ENCODE measurements at places on chromosomes 2 and 18.
A peak's percentile ranks its signal among the peaks of the same experiment; 100 is the strongest.

- no peak for DNase-seq
These were observed 150.0 kb downstream of the STK39 start for GRCh38 chr2:168097431-168097830.

DNA sequence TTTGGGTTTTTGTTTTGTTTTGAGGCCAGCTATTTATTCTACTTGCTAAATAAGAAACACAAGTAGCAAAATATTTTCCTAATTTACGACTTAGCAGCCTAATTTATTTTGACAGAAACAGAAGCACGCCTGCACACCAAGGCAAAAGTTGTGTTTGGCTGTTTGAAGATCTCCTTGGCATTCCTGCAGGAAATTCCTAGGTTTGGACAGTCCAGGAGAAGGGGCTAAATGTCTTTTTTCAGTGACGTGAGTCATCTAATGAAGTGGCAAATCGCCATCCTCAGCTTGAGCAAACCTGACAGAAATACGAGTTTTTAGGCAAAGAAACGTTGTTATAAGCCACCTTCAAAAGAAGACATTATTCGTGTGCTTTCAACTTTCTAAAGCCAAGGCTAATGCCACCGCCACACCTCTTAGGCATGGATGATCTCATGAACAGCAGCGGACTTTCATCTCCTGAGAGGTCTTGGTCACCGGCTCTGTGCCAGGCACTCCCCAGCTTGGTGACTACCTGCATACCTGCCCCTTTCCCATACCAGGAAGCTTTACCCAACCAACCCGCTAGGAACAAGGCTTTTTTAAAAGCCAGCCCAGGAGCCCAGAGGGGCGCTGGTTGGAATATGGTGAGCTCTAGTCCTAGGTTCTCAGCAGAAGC lies 30.9 kb downstream of the STK39 start:
- DNase-seq: no peak

DNA sequence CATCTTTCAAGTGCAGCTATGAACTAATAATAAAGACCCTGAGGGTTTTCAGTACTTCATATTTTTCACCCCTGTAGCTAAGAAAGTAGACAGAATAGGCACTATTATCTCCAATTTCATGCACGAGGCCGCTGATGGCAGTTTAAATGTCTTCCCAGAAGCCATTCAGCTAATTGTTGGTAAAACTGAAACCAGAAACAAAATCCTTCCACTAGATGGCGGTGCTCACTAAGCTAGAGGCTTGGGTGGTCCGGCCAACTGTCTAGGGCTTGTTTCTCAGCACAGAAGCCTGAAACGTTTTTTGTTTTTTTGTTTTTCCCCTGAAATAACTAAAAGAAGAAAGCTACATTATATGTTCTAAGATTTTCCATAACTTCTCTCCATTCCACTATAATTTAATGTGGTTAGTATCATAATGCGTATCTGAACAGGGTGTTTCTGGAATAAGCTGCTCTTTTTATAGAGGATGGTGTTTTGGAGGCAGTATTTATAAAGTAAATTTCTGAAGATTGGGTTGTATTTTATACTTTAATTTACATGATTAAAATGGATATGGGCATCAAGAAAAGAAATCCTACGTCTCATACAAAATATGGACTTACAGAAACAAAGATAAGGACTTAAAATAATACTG lies 159.4 kb downstream of the PIK3C3 start:
- peak; percentile 87 for DNase-seq

DNA sequence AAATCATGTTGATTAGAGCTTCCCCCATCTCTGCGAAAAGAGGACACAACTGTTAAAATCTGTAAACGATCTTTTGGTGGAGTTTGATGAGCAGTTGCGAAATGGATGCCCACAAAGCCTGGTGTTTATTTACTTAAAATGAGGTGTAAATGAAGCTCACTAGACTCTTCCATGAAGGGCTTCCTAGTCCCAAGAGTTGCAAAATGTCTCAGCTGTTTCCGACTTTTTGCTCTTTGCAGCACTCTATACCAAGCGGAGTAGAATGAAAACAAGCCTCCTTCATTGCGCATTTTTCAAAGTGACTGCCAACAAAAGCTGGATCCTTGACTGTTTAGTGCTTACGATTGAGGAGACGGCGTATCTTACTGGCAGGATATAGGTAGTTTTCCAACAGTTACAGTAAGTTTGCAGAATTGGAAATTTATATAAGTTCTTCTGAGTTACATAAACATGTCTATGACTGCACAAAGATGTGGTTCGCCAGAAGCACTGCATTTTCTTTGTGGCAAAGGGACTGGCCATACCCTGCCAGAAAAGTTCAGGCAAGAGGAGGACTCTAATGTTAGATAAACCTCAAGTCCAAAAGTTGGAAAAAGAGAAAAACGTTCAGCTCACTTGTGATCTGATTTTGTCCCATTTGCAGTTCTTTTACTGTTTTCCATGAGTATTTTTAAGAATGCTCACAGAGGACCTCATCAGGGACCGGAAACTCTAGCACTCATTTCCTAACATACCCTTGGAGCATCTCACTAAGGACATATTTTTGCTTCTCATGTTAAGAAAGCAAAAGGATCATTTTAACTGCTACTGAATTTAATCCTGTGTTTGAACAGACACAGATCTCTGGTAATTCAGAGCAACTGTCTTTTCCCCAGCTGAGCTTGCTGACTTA lies 42.7 kb downstream of the COLEC12 start:
- DNase-seq: no peak

- DNase-seq: no peak
These were observed 151.9 kb downstream of the ATP9B start for GRCh38 chr18:79221136-79221535.

DNA sequence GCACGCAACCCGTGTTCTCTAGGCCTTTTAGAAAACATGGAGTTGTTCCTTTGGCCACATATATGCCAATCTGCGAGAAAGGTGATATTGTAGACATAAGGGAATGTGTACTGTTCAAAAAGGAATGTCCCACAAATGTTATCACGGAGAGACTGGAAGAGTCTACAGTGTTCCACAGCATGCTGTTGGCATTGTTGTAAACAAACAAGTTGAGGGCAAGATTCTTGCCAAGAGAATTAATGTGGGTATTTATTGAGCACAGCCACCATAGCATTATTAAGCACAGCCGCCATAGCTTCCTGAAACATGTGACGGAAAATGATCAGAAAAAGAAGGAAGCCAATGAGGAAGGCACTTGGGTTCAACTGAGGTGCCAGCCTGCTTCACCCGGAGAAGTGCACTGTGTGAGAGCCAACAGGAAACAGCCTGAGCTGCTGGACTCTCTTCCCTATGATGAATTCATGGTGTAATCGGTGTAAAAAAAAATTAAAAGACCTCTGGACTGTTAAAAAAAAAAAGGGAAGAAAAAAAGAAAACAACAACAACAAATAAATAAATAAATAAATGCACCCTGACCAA lies 29.0 kb upstream of the REL start:
- no peak for DNase-seq

DNA sequence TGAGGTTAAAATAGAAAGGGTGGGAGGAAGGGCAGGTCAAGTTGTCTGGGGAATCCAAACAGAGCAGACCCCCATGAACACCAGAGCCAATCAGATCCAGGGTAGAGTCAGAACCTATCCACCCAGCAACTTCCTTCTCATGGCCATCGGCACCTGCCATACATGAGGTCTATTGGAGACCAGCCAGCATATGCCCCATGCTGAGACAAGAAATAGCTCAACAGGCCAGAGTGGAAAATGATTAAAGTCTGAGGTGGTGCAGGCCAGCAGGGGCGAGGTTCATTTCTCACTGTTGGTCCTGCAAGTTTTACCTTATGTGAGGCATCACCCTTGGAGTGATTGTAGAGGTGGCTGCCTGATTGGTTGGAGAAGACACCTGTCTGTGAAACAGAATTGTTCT lies 89.2 kb downstream of the LONRF2 start:
- DNase-seq: no peak

DNA sequence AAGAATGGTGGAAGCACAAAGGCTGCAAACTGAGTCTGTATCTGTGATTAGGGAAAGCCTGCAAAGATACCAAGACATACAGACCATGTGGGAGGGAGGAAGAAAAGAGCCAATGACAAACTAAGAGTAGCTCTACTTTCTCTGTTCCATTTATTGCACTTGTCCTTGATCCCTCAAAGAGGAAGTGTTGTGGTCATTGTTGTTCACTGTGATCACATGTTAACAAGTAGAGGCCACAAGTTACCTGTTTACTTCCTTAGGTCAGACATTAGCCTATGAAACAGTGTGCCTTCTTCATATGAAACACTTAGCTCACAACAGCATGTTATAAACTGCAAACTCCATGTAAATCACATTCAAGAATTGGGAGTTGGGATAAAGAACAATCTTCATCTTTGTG lies 32.6 kb downstream of the MAP2 start:
- no peak for DNase-seq

- no peak for DNase-seq
These were observed 152.6 kb downstream of the LDLRAD4 start for GRCh38 chr18:13370995-13371625.

DNA sequence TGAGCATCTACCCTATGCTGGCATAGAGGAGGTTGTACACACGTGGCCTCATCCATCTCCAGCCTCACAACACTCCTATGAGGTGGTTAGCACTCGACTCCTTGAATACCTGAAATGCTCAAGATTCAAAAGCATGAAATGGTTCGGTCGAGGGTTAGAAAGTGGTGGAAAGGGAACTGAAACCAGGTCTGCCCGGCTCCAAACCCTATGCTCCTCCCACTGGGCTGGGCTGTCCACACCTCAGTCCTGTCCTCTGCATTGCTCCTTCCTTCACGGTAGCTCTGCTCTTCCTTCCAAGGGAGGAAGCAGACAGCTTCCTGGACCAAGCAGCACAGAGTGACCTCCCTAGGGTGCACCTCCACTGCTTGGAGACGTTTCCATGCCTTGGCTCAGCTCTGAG lies 565.2 kb upstream of the ID2 start:
- no peak for DNase-seq

DNA sequence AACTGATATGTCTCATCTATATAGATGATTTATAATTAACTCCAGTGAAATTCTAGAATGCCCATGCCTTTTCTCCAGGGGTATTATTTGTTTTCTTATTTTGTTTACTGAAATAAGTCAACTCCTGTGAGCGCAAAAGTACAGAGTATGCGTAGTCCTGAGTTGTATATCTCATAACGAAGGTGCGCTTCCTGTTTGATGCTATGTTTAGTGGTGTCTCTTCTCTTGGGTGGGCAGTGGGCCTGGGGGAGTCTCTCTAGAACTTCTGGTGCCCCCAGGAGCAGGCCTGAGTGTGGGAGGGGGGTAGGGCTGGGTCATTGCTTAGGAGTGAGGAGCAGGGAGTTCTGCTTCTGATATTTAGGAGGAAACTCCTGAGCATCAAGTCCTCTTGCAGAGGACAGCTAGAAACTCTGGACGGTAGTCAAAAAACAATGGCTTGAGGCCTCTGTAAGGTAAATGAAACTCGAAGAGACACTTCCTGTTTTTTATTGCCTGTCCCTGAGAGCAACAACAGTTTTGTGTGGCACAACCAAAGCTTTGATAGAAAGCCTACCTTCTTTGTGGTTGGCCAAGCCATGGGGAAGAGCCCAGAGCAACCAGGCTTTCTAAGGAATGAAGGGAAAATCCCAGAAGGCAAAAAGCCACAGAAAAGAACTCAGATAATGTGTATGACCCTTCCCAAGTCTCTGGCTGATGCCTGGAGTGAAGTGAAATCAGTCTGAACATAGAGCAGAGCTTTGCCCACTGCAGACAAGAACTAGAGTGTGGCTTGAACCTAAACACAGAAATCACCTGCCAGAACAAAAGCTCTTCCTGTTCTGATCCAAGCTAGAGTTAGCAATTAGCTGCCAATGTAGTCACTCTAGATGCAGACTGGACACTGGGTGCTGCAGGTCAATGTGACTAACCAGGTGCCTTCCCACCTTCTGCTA lies 8.5 kb upstream of the SP140L start:
- no peak for DNase-seq

GRCh38 chr2:26850505-26850904 lies 2.6 kb downstream of the DPYSL5 start:
- no peak for DNase-seq

DNA sequence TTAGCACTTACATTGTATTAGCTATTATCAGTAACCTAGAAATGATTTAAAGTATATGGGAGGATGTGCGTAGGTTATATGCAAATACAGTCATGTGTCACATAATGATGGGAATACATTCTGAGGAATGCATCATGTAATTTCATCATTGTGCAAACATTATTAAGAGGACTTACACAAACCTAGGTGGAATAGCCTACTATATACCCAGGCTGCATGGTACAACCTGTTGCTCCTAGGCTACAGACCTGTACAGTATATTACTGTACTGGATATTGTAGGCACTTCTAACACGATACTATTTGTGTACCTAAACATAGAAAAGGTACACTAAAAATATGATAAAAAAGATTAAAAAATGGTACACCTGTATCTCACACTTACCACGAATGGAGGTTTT lies 7.9 kb downstream of the RIF1 start:
- DNase-seq: no peak

- DNase-seq: no peak
These were observed 4.2 kb upstream of the EN1 start for GRCh38 chr2:118851650-118852049.

- DNase-seq: no peak
These were observed 163.2 kb upstream of the SLC1A4 start for GRCh38 chr2:64825831-64826491.

DNA sequence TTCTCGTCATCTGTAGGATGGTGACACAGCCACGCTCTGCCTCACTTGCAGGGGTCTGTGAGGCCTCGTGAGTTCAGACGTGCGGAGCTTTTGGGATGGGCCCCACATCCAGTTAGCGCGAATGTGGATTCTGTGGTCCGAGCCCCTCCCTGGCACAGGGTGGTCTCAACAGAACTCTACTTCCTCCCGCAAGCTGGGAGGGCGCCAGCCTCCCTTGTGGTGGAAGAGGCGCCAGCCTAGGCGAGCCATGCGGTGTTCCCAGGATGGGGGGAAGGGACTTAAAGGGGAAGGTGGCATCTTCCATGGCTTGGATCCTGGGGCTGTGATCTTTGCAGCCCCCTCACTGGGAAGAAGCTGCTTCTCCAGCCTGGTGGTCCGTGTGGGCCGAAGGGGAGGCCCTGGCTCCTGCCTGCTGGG lies 1.4 kb downstream of the SNORC start:
- DNase-seq: no peak

GRCh38 chr2:135144343-135144742 lies 92.3 kb downstream of the RAB3GAP1 start:
- no peak for DNase-seq

DNA sequence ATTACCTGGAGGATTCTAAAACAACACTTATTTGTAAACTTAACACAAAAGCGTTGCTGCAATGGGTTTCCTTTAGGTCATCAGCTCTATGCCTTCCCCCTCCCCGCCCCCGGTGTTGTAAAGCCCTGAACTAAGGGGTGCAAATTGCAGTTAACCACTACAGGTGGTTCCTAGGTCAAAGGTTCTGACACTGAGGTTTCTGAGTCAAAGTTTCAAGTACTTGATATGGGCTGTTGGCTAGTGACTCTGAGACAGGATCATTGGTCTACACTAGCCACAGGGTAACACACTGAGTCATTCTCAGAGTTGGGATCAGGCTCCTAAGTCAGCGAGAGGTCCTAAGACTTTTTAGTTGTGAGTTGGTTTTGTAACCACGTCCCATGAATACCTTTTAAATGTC lies 15.4 kb downstream of the IL1B start:
- no peak for DNase-seq
